Inflammatory macrophage treated with lipopolysaccharide for 1 hour (primary cell): ENCODE measurements at places on chromosomes 1 and 21.

DNA sequence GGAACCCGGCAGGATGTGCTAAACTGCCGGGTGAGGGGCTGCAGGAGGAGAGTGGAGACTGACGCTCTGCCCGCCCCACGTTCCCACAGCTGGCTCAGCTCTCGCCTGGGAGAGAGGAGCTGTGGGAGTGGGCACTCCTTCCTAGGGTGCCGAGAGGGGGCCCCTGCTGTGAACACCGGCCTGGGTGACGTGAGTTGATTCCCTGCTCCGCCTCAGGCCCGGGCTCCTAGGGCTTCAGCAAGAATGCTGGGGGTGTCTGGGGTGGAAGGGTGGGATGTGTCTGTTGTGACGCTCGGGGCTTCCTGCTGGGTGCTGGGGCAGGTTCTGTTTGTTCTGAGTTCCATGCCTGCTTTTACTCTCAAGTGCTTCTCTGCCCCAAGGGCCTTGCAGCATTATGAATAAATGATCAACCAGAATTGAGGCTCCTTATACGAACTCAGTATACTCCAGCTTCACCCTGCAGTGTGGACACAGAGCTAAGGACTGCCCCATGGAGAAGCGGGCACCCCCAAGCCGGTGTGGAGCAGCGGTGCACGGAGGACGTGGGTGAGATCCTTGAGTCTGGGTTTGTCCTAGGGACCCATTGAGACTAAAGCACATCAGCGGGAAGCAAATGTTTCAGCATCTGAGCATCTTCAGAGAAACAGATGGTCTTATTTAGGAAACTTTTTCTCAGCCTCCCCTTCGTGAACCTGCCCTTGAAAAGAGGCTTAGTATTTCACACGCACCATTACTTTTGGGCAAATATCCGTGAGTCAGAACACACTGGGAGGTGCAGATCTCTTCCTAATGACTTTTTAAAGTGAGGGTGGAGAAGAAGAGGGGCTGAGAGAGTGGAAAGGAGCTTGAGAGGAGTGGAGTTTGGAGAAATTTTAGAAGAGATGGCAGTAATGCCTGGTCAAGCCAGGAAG, 41.7 kb downstream of the SYT6 start:
- no peak for DNase-seq

DNA sequence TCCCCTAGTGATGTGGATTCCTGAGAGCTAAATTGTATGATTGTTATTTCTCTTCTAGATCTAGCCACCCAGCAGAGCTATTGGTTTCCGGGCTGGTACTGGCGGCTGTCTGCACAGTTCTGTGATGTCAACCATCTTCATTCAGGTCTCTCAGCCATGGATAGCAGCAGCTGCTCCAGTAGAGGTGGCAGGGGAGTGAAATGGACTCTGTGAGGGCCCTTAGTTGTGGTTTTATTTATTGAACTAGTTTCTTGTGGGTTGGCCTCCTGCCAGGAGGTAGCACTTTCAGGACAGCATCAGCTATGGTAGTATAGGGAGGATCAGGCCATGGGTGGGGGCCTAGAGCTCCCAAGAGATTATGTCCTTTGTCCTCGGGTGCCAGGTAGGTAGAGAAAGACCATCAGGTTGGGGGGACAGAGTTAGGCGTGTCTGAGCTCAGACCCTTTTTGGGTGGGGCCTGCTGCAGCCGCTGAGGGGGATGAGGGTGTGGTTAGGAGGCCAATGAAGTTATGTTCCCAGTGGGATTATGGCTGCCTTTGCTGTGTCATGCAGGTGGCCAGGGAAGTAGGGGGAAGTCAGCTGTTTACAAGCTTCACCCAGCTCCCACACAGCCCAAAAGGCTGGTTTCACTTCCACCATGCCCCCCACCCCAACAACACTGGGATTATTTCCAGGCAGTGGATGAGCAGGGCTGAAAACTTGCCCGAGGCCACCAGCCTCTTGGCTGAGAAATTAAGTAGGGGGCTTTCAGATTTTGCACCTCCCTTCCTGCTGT, 55.1 kb upstream of the RGS4 start:
- no peak for DNase-seq

GRCh38 chr1:28248273-28249012, 10.9 kb upstream of the SESN2 start:
- peak; percentile 64 for DNase-seq

GRCh38 chr1:19877821-19878636, 4.2 kb upstream of the OTUD3 start:
- DNase-seq, result no peak

DNA sequence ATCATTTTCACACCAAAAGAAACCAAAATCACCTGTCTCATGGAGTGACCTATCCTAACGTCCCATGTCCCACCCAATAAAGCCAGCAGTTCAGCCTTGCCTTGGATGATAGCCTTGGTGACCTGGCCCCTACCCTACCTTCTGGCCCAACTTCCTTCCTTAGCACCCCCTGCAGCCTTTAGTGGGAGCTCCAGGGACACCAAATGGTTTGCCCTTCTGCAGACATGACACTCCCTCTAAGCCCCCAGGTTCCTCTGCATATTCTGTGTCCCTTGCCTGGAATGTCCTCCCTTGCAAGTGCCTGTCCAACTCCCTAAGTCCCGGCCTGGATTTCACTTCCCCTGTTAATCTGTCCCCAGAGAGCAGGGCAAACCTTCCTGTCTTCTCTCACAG, 2.2 kb downstream of the SLFNL1 start:
- no peak for DNase-seq

DNA sequence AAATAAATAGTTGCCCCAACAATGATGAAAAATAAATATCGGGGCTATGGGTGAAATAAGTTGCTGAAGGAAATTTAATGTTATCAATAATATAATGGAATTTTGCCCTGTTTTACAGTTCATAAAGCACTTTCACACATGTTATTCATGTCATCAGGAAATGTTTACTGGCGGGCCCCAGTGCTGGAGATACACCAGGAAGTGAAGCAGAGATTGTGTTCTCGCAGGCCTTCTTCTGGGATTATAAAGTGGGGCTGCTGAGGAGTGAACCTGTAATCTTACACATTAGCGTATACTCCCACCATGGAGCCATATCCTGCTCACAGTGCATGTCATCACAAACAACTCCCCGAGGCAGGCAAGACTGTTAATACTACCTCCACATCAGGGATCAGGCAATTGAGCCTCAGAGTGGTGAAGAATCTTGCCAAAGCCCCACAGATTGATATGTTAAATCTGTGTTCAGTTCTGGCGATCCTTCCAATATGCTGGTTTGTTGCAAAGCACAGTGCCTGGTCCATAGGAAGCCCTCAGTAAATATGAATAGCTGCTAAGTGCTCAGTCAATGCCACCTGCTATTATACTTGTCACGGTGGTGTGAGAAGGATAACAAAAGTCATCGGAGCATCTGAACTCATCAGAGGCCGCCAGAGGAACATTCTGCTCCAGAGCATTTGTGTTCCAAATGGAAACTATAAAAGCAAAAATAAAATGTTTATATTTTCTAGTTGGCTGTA, 104.4 kb upstream of the UBE2U start:
- no peak for DNase-seq

GRCh38 chr1:117615474-117615873, 9.6 kb downstream of the TENT5C start:
- no peak for DNase-seq

DNA sequence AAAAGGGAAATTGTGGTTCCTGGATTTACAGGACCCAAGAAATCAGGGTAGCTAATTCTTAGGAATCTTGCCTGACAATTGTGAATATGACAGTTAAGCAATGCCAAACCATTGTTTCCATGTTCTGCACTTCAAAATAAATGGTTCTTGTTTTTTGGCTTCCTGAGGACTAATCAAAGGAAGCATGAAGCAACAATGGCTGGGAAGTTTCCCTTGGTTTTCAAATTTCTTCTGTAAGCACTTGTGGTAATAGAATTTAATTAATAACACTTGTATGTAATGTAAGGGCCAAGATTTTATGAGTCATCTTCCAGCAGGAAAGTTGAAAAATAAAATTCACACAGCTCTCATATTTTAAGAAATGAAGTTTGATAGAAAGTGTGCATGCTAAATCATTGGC, 31.7 kb downstream of the JAM2 start:
- peak; percentile 2 for DNase-seq

GRCh38 chr1:10625554-10625953, 150.8 kb downstream of the PEX14 start:
- no peak for DNase-seq

DNA sequence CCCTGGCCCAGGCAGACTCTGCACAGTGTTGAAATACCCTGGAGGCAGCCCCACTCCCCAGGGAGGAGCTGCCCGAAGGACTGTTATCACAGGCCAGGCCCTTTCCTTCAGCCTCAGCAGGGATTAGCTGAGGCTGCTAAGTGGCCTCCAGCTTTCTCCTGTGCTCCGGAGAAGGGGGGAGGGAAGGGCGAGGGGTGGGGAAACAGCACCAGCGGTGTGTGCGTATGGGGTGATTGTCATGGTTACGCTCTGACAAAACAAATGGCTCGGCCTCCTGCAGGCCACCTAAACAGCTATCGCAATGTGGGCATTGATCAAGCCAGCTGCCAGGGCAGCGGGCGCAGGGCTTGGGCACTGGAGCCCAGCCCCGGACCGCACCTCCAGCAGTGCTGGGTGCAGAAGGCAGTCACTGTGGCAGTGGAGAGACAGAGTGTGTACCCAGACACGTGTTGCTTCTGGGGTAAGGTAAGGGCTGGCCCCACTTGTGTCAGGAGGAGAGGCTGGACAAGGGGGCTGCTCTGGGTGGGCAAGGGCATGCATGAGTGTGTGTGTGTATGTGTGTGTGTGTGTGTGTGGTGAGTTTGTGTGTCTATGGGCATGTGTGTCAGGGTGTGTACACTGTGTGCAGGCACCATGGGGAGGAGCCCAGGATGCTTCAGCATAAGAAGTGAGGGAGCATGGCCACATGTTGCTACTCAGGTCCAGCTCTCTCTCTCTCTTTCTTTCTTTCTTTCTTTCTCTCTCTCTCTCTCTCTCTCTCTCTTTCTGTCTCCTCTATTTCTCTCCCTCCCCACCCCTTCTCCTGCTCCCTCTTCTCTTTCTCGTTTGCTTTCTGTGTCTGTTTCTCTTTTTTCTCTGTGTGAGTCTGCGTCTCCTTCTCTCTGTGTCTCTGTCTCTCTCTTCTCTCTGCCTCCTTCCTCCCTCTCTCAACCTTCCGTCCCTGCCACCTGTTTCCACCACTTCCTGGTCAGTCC, at the start of gene VWA5B1:
Gene VWA5B1 (plus strand): TSS at position 252 of the 974 bp plus-strand sequence. CDS start 19,727 bp downstream, outside the sequence.
- DNase-seq, result no peak

GRCh38 chr1:114352797-114353196, 158.2 kb downstream of the TRIM33 start:
- no peak for DNase-seq

DNA sequence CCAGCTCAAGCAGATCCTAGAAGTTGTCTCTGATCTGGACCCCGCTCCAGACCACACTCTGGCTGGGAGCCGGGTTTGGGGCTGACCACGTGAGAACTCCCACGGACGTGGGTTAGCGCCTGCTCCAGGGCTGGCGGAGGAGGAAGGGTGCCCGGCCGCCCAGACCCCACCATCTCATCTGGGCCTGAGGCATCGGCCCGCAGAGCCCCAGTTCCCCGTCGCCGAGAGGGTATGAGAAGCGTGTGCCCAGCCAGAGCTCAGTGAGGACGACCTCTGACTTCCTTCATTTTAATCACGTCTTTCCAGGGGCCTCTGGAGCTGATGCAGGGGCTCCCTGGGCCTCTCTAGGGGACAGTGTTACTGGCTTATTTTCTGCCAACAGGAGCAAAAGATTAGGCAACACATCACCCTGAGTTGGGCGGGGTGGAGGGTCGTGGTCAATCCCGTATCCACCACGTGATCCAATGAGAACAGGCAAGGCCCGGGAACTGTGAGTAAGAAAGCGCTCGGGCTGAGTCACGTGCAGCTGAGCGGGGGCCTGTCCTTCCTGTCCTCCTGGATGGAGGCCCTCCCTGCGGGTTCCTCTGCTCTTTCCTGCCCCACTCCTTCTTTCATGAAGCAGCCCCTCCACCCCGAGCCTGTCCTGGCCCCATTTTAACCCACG, 81.1 kb downstream of the SIK1 start:
- peak; percentile 80 for DNase-seq

DNA sequence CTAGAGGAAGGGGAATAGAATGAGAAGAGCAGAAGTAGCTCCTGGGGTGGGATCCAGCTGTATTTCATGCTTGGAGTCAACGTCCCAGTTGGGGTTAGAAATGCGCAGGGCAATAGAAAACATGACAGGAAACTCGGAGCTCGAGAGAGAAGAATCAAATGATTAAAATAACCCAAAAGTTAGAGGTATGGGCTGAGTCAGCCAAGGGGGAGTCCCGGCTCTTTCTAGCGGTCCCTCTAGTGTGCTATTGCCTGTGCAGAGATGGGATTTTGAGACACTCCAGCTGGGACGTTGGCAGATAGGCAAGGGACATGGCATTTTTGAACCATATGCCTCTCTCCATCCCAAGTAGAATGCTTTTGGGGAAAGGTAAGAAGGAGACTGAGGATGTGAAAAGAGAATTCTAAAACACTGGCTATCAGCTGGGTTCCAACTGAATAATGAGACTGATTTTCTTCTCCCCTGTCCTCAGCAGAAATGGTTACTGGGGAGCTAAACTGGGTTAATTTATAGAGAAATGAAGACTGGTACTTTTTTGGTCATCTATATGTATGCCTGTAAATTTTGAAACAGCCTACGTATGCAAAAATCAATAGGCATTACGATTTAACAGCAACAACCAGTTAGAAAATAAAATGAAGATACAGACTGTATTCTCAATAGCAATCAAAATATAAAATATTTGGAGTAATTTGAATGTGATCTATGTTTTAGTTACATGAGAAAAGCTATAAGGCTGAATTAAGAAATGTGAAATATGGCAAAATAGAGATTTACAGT, 7.0 kb upstream of the VPS26C start:
- no peak for DNase-seq

DNA sequence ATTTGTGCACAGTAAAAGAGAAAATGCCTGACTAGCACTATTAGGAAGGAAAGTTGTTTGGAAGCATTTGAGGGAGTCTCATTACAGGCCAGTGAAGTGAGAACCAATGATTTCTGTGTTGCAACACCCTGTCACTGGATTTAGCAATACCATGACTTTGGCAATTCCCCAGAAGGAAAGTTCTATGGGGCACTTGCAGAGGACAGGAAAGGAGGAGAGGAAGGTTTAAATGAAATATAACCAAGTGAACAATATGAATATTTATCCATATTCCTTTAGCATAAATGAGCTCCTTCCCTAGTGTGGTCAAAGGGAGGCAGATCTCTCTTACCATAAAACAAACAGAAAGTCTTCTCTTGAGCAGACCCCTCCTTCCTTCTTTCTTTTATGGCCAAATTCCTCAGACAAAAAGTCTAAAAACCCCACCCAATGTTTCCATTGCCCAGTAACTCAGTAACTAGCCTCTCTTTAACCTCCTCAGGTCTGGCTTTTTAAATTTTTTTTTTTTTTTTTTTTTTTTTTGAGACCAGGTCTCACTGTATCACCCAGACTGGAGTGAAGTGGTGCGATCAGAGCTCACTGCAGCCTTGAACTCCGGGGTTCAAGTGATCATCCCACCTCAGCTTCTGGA, 5.5 kb downstream of the TLR5 start:
- peak; percentile 77 for DNase-seq

DNA sequence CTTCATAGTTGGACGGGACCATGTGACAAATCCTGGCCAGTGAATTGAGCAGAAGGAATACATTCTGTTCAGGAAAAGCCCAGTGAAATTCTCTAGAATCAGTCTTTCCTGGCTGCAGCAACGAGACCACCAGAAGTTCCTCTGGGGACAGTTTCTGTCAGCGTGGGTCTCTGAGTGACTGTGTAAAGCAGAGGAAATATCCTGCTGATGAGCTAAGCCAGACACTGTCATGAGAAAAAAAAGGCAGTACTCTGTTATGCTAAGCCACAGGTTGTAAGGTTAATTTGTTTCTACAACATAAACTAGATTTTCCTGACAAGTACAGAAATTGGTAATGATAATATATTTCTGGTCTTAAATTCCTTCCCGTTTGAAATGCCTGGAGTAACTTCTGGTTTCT, 664.4 kb downstream of the LMO4 start:
- no peak for DNase-seq

- peak; percentile 85 for DNase-seq
Observed at GRCh38 chr1:22420455-22421053, 31.1 kb upstream of the ZBTB40 start.
